ENCODE measurements at places on chromosomes 5 and 9.

- no peak for DNase-seq
These were observed 256.8 kb upstream of the TNC start for GRCh38 chr9:115374724-115375268.

DNA sequence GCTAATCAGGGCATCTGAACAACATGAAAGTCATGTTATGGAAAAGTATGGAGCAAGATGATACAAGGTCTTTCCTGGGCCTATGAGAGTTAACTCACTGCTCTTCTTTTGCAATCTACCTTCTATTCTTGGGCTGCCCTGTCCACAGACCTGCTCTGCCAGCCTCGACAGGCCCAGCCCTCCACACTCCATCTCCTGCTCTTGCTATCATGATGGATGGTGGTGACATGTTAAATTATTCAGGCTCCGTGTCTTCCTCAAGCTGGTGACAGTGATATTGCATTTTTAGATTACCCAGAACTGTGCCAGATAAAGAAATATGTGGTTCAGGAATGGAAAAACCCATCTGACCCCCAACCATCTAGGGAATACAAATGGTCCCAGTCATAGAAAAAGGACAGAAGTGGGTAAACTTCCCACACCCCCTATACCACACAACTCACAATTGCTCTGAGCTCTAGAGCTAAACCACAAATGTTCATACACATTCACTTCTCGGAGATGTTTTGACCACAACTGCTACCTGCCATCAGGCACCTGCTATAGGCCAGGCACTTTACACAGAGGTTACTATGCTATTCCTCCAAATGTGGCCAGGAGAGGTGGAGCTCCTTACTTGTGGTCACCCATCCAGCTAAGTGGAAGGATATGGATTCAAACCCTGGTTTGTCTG is 311.3 kb downstream of the ASTN2 start:
- DNase-seq: no peak

DNA sequence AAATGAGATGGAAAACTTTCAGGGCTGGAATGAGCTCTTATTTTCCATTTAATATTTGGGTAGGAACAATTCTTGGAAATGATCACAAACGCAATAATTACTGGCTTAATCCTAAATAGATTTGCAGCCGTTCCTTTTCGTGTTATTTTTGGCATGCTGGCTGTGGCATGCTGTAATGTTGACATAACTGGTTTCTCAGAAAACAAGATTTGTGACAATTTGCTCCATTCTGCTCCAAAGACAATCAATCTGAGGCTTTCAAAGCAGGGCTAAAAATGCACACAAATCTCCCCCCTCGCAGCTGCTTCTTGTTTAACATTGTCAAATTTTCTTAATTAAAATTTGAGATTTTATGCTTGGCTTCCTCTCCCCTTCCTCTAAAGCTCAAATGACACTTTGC is 151.2 kb downstream of the TTC39B start:
- DNase-seq: no peak

DNA sequence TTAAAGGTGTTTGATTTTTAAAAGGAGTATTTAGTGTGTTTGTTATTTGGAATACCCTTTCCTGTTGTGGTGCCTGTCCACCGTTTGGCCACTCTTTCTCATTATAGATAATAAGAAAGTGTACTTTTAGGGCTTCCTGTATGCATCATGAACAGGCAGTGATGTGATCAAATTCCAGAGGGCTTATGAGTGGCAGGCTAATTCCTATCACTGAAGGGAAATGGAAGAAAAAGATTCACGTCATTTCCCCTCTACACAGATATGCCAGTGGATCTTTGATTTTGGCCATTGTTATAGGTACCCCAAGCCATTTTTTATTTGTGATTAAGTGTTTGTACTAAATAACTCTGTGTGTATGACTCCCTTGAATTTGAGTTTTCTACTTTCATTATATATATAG is 37.1 kb downstream of the RPS6 start:
- DNase-seq: no peak

DNA sequence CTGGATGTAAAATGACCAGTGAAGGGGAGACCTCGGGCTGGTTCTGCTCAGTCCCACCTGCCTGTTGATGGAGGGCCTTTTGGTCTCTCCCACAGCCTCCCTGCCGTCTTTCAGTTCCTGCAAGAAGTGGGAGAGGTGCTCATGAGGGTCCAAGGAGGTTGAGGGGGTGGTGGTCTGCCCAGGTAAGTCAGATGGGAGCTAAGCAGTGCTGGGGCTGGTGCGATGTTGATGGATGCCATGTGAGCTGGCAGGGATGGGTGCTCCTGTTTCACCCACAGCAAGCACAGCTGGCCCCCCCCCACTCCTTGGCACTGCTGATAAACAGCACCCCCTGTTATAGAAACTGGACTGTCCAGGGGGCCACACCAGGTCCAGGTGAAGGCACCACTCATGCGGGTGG is 145.6 kb downstream of the NSG2 start:
- DNase-seq: peak; percentile 58

- peak; percentile 91 for DNase-seq
These were observed 235.3 kb downstream of the SYK start for GRCh38 chr9:91036826-91037510.

DNA sequence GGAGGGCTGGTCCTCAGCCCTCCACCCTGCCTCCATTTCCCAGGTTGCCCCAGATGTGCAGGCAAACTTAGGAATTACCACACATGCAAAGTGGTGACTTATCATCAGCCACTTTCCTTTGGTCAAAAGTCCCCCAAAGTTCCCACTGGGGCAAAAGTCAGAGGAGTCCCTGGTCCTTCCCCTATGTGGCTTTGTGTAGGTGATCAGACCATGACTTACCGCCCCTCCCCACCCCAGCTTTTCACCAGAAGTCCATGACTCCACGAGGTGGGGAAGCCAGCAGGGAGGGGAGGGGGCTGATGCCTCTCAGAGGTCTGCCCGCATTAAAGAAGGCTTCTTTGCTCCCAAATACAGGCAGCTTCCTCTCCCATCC is 5.8 kb downstream of the TRAF1 start:
- DNase-seq: no peak

DNA sequence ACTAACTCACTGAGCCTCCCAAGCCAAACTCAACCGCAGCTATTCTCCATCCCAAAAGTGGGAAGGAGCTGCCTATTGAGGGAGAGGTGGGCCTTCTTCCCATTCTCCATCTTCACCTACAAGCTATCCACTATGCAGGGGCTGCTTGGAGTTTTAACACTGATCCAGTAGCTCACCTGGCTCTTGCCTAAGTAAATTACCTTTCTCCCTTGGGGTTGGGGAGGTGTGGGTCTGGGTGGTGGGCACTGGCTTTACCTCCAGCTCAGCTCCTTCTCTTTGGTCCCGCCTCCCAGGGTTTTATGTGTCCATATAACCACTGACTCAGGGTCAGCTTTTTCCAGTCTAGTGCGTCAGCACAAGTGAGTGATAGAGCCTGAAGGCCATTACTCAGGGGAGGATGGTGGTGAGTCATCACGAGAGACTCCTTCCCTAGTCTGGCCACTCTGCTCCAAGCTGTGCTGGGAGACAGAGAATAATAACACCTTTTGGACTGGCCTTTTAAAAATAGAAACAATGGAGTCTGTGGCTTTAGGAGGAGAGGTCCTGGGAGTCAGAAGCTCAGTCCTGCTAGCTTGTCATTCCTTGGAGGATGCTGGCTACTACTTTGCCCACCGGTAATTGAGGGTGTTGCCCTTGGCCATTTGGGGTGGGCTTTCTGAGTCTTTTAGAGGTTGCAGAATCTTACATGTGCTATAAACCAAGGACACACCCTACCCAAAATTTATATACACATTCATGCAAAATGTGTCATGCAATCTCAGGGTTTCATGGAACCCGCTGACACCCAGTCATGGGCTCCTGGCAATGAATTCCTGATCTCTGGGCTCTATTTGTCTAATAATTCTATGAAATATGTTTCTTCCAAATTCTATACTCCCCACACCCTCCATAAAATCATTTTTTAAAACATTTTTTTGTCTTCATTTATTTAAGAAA is 35.6 kb upstream of the ATP6V1G1 start:
- no peak for DNase-seq

DNA sequence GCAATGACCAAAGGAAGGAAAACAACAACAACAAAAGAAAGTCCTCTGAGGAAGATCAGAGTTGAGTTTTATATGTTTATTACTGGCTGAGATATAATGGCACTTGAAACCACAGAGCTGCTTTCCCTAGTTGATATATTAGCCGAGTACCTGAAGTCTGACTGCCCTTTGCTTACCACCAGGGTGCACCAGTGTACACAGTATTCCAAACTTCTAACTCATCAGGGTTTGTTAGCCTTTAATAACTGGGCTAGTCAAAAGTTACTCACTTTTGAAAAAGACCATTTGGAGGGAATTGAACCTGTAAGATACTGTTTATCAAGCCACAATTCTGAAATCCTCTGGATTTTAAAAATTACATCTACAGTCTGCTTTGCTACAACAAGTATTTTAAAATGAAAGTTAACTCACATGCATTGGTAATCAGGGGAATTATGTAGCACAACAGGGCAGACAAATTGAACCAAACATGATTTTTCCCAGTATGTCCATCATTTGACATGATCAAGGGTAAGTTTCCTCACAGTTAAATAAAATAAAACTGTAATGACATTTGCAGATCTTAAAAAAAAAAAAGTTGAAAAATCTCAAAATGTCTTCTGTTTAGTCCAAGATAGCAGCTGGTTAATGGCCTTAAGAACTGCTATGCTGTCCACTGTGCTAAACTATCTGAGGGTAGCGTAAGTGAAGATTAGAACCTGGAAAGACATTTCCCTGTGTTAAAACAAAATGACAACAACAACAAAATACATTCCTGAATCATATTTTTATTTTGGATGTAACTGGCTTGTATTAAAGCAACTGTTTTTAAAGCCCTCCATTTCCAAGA is 57.3 kb upstream of the C6 start:
- no peak for DNase-seq

DNA sequence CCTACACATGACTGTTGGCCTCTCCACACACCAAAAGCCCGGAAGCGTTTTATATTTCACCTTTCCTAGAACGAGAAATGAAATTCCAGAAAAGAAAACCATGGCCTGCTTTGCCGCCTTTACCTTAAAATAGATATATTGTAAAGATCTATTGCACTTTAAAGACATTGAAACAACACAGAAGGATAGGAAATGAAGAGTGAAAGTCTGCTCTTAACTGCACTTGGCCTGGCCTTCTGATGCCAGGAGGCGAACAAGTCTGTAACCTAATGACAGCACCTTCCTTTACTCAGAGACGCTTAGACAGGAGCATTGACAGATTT is 6.7 kb downstream of the PRDM6 start:
- DNase-seq: no peak

DNA sequence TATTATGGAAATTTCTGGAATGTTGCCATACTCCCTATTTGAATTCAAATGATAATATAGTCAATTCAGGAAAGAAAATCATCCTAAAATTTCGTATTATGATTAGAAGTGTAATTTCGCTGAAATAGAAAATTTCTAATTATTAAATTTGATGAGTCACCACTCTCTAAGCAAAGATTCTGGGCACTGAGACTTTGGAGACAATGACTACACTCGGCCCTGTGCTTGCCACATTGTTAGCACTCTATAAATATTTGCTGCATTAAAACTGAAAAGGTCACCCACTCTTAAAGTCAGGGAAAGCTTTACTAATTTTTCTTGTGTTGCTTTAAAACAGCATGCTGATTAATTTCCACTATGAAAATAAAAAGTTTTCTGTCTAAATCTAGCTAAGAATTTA is 240.3 kb downstream of the TLE4 start:
- DNase-seq: no peak

DNA sequence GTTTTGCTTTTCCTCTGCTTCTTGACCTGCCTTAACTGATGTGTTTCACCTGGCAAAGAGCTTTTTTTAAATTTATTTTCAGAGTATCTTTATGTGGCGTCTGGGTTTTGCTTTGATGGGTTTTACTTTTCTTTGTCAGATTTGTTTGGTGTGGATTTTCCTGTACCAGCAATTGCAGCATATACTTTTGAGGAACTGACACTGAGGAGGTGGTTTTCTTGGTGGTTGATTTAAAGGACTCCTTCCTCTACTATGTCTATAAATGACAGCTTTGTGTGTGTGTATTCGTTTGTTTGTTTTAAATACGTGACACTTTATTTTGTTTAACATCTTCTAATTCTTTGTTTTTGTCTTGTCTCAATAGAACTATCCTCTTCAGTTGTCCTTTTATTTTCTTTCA is 1071.9 kb upstream of the ARRDC3 start:
- DNase-seq: no peak

GRCh38 chr5:132180134-132180745 is 47.4 kb downstream of the P4HA2 start:
- DNase-seq: no peak

- DNase-seq: no peak
These were observed 481.2 kb upstream of the KLF4 start for GRCh38 chr9:107970726-107971125.
